ENCODE measurements at places on chromosomes 7 and 10.

DNA sequence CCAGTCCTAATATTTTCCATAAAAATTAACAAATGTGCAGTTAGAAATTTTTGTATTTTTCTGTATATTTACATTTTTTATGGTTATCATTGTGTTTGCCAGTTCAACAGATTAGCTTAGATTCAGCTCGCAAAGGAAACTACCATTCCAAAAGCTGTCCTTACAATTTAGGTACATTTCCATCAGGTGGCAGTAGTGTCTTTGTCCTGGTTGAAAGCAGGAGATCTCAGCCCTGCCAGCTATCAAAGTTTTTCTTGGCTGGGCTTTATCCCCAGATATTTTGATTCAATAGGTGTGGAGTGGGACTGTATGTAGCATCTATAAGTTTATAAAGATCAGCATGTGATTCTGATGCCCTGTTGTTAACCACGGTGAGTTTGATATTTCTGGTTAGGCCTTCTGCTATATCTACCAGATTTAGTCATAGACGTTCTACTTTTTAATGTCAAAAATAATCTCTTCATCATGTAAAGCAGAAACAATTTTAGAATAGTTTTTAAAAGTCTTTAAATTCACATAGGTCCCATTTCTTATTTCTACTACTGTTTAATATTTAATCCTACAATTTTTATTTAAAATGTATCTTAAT, 15.5 kb upstream of the ICA1 start:
- DNase-seq = no peak

DNA sequence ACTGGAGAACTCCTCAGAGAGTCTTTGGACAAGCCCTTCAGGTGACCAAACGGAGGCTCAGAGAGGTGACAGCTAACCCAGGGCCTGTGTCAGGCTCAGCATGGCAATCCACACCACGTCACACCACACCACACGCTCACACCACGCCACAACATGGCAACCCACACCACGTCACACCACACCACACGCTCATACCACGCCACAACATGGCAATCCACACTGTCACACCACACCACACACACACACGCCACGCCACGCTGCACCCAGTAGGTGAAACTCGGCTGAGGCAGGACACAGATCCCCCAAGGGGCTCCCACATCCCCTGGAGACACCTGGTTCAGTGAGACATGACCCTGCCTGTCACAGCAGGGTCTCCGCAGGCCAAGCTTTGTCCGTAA, 107.3 kb downstream of the PDGFA start:
- DNase-seq = no peak

DNA sequence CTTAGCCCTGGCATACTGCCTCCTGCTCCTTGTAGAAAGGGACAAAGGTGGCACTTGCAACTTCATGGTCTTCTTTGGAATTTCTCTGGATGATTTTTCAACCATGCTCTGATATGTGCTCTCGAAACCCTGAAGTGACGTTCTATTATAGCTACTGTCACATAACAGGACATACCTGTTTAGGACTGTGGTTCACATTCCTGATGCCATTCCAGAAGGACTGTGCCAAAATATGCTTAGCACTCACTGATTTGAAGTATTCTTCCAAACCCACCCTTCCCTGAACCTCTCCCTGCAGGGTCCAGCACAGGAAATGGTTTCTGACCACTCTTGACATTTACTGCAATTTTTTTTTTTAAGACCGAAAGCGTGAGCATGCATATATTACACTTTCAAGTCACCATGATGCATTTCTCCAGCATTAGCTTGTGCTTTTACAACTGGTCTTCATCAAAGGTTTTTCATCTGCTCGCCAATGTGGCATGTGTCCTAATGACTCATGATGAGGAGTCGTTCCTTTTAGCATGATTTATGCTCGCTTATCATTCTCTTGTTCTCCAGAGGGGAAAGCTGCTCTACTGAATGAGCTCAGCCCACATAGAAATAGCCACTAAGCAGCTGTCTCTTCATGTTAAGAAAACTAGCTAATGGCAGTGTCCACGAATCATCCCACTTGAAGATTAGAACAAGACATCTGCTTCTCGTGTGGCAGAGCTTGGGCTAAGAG, 135.2 kb downstream of the ADAM12 start:
- DNase-seq = no peak

- DNase-seq = peak; percentile 8
Observed at GRCh38 chr10:50275650-50276235, 24.4 kb upstream of the ASAH2 start.

DNA sequence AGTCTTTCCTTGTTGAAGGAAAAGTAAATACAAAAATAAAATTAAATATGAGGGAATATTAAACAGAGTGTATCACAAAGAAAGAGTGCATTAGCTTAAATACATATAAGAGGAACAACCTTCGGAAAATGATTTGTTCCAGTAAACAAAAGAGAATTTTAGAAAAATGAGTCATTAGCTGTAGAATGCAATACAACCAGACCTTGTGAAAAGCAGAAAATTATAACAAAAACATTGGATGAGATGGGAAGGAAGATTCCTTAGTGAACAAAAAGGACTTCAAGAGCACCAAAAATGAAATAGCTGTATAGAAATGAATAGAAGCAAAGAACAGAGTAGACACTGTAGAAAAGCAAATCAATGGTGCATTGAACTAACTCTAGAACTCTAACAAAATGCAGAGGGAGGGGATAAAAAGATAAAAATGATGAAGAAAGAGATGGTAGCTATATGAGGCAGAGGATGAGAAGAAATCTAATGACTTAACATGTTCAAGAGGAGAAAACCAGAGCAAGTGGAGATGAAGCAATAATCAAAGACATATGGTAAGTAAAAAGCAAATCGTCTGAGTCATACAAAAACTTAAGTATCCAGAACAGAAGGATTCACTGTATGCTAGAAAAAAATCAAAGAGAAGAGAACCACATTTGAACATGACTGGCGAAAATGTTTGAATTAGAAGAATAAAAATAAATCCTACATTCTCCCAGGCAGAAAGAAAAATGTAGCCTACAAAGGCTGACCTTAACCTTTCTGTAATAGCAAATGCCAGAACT, 190.5 kb downstream of the TMEM26 start:
- no peak for DNase-seq

DNA sequence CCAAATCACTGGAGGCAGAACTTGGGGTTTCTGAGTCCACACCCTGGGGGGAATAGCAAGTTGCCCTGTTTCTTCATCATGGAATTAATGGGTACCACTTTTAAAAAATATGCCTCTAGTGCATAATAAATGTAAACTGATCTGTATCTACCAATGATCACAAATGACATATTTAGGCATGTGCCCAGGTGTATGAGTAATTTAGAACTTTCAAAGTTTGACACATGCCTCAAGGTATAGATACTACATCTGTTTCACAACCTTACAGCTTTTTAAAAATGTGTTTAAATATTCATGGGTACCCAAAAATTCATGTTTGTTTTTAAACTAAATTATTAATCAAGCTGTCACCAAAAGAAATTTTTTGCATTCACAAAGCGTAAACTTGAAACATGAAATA, 226.0 kb downstream of the KIAA1217 start:
- DNase-seq = no peak

DNA sequence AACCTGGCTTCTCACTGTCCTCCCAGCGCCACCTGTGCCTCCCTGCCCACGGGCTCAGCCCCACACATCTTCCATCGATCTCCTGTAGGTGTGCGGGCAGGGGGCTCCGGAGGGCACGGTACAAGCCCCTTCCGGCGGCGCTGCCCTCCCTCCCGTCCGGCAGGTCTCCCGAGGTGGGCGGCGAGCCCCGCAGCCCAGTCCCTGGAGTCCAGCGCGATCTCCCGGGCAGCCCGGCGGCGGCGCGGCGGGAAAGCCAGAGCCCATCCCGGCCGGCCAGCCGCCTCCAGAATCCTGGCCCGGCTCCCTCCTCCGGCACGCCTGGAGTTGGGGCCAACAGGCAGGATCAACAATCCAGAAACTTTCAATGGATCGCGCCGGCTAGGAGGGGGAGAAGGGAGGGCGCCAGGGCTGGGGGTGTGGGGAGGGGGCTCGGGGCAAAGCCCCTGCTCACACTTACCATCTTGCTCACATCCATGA, 100.1 kb downstream of the HIP1 start:
- no peak for DNase-seq

DNA sequence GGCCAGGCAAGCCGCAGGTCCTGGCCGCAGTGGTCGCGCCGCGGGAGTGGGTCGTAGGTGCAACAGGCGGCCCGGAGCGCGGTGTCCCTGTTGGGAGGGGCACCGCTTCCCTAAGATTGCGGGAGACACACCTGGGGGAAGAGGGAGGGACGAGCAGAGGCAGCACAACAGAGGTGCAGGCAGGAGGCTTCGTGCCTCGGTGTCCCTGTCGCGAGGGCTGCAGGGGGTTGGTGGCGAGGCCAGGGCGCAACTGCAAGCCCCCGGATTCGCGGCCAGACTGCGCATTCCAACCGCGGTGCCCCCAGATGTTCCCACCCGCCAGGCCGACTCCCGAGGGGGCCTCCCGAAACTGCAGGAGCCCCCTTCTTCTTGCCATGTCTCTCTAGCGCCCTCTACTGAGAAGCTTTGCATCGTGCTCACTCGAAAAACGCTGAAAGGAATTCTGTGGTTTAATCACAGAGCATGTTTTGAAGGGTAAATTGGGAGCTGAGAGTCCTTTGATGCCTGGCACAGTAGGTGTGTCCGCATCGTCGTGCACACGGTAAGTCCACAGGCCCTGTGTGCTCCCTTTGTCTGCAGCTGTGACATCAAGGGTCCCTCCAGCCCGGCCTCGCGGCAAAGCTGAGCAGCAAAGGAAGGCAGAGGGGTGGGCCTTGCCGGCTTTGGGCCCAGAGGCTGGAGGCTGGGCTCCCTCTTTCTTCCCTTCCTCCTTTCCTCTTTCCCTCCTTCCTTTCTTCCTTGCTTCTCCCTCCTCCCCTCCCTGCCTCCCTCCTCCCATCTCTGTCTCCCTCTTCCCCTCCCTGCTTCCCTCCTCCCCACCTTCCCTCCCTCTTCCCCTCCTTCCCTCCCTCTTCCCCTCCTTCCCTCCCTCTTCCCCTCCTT, 6.2 kb upstream of the MBL2 start:
- no peak for DNase-seq

DNA sequence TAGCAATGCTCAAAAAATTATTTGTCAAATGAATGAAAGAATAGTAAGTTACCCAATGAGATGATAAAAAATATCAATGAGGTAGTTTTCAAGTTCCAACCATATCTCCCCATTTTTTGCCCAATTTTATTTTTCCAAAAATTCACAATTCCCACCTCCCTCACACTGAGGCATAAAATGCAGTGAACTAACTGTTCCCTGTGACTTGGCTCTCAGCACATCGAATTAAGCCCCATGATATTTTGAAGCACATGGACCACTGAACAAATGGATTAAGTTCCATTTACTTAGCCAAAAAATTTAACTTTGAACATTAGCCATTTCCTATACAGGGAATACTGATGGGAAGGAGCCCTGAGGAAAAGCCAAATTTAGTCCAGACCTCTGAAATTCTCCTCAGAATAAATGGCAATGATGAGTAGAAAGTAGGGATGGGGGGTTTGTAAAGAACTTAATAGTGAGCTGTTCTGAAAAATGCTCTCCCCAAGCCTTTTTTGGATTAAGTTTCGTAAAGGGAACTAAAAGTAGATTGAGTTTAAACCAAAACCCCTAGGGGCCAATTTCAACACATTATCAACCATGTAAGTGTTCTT, 166.3 kb upstream of the GRM3 start:
- no peak for DNase-seq

GRCh38 chr7:151435103-151435916, 4.6 kb downstream of the CRYGN start:
- DNase-seq = no peak

- DNase-seq = no peak
Observed at GRCh38 chr7:155306673-155307470, 9.2 kb downstream of the INSIG1 start.

DNA sequence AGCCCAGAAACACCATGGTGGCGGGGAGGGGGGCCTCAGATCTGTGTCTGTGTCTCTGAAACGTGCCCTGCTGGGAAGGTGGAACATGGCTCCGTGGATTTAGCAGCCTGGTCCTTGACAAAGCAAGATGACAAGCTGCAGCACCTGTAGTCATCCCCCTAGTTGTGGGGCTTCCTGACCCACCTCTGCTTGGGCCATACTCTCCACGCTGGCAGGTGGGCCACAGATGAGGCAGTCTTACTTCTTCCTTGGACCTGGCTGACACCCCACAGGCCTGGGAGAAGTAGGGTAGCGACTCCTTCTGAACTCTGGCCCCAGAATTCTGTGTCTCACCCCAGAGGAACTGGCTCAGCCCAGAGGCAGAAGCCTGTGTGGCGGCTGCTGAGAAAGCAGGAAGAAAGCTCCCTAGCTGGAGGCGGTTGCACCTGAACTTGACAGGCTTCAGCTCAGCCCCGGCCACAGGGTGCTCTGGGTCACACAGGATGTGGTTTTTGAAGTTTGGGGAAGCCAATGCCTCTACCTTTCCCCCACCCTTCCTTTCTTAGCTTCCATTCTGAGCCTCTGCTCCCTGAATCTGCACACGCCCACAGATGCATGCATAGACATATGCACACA, 113.9 kb downstream of the ABLIM1 start:
- DNase-seq = peak; percentile 58

DNA sequence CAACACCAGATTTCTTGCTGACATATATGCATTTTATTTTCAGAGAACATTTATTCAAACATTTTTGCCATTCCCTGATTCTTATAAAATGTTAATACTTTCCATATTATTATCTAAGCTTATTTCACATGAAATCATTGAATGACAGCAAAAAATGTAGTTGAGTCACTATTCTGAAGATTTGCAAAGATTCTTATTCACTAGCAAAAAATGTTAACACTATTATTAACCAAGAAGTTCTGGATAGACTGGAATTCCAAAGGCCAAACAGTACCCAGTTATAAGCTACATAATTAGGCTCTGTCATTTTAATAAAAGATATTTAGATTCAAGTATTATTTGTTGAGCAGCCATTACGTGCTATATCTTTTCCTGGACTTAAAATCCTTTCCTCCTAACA, 4.3 kb downstream of the GSTO2 start:
- DNase-seq = no peak

DNA sequence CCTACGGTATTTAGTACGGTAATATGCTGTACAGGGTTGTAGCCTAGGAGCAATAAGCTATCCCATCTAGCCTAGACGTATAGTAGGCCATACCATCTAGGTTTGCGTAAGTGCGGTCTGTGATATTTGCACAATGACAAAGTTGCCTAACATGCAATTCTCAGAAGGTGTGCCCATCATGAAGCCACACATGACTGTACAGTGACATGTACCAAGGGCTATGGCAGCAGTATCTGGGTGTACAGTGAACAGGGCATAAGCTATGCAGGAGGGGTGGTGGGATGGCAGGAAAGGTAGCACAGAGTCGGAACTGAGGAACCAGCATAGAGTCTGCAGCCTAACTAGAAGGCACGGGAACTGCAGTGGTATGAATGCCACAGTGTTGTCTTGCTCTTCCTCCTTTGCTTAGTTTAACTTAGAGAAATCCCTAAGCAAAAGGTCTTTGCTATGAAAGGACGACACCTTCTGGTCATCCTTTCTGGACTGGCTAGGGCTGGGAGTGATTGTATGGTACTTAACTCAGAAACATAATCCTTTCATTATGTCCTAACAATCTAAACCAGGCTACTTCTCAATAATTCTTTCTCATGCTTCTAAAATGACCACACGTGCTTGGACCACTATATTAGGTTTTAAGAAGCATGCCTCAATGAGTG, 93.5 kb downstream of the DYNC1I1 start:
- no peak for DNase-seq
